ENCODE measurements at places on chromosomes 7 and 10. TPM values are rescaled to one million over a fixed set of nuclear protein-coding genes. Genes with fewer than 3 reads are reported as not detected.

DNA sequence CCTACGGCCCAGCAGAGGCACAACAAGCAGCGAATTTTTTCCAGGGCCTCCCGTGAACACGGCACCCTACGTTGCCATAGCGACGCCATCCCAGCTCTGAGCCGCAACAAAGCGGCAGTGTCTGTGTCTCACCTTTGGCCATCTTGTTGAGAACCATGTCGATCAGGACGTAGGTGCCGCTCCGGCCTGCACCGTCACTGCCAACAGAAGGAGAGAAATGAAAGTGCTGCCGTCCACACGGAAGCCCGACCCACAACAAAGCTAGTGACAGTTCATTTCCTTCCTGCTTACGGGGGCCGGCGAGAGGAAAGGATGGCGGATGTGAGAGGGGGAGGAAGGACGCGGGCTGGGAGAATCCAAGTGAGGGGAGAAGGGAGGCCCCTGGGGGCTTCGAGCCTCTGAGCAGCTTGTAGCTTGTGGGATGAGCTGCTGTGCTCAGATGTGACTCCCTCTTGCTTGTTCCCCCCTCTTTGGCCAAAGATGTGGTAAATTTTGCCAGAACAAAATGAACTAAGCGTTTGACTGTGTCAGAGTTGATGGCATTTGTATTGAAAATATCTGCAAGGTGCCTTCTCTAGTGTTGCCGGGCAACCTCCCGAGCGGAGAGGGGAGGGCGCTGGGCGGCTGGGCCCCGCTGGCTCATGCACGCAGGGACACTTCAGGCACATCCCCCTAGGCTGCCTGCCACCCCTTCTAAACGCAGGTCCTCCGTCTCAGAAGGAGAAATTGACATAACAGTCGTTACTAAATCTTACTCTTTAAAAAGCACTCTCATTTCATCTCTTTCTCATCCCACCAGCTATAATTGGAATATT is 232.2 kb downstream of the DNAJB6 start:
- peak; percentile 58 for DNase-seq

- peak; percentile 43 for DNase-seq
These were observed 50.0 kb downstream of the SRI start for GRCh38 chr7:88169717-88170320.

The ASB15 gene
- 10.2 TPM for polyA plus RNA-seq

- DNase-seq = no peak
These were observed 33.4 kb upstream of the HGF start for GRCh38 chr7:81803267-81803666.

- DNase-seq = no peak
These were observed 4.0 kb downstream of the SNCG start for GRCh38 chr10:86962136-86962980.

- DNase-seq = no peak
These were observed 18.5 kb downstream of the TMEM72 start for GRCh38 chr10:44929356-44930255.

DNA sequence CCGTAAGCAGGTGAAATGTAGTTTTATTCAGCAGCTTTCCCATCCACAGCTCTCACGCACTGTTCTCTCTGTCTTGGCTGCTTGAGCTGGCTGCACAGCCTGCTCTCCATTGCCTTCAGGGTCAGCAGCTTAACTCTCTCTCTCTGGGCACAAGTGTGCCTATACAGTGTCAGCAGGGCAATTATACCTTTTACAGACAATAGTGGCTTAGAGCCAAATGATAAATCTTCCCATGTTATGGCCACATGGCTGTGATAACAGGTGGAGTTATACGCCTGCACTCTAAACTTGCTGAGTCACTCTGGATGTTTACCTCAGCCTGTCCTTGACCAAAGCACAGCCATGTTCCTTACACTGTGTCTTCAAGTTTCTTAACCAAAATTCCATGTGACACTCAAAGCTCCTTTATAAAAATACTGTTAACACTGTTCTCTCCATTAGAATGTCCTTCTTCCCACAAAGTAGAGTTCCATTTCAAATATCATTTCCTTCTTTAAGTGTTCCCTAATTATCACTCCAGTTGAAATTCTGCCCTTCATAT is 6.1 kb downstream of the RNF133 start:
- DNase-seq = no peak

- no peak for DNase-seq
These were observed 36.6 kb upstream of the ZNRF2 start for GRCh38 chr7:30247541-30248401.

- peak; percentile 20 for DNase-seq
These were observed 236.2 kb downstream of the DNAJB9 start for GRCh38 chr7:108805808-108806397.

DNA sequence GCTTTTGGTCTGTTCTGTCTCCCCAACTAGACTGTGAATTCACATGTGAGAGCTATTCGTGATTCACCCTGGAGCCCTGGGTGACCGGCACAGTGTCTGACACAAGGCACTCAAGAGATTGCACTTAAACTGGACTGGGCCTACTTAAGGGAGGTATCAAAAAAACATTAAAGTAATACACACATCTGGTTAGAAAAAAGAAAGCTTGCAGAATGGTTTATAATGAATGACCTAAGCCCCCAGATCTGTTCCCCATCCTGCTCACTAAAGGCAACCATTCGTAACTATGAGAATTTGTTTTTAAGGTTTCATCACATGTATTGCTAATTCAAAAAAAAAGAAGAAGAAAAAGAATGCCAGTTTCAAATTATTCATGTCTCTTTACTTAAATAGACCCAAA is 74.5 kb downstream of the DGKI start:
- DNase-seq = no peak

GRCh38 chr10:73469579-73469978 is 26.2 kb downstream of the PPP3CB start:
- DNase-seq = no peak

GRCh38 chr7:66415659-66416265 is 210.6 kb downstream of the TPST1 start:
- DNase-seq = no peak

The NPM3 gene
- 60.6 TPM for polyA plus RNA-seq

DNA sequence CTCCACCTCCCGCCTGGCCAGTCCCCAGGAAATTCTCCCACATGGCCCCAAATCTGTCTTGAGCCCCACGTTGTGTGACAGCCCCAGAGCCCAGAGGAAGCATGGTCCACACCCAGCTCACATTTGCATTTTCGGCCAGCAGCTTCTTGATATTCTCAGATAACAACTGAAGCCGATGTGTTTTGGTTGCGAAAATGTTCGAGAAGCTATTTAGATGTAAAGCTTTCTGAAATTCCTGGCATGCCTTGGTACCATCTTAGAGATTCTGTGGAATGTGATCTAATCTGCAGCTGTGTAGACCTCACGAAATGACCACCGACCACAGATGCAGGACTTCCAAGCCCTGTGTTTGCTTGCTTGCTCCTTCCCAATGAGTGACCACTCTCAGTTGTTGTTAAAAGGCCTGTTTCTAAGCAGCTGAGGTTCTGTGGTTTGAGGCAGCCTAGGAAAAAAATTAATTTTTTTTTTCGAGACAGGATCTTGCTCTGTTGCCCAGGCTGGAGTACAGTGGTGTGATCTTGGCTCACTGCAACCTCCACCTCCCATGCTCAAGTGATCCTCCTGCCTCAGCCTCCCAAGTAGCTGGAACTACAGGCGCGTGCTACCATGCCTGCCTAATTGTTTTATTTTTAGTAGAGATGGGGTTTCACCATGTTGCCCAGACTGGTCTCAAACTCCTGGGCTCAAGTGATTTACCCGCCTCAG is 8.8 kb downstream of the SLC4A2 start:
- DNase-seq = no peak

The KRIT1 gene
- 25.4 TPM for polyA plus RNA-seq

- no peak for DNase-seq
These were observed 6.1 kb upstream of the RBM17 start for GRCh38 chr10:6082496-6083395.

The COL26A1 gene
- 0.69 TPM for polyA plus RNA-seq

The MAGI2 gene
- polyA plus RNA-seq = 5.1 TPM

The CHCHD3 gene
- 64.1 TPM for polyA plus RNA-seq

- no peak for DNase-seq
These were observed 2.5 kb upstream of the CYP26C1 start for GRCh38 chr10:93058139-93058538.

The PPP1R9A gene
- 14.5 TPM for polyA plus RNA-seq

- no peak for DNase-seq
These were observed 46.6 kb upstream of the ADRA2A start for GRCh38 chr10:111030042-111030750.

GRCh38 chr7:77538281-77539212 is 1.5 kb downstream of the PTPN12 start:
- DNase-seq = peak; percentile 88

The LIPM gene
- not detected for polyA plus RNA-seq

DNA sequence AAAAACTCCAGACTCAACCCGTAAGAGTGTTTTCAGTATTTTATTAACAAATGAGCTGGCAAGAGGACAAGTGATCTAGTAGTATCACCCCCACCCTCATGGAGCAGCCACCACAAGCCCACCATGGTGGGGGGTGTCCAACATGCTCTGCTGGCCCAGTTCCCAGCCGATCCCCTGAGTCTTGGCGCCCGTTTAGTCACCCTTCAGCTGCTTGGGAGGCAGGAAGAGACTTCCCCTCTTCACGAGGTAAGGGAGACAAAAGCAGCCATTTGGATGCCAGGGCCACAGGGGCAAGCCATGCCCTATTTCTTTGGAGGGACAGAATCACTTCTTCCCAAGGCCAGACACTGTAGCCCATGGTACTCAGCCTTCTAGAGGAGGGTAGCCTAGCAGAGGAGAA is 54.1 kb downstream of the NOD1 start:
- DNase-seq = no peak

The CADPS2 gene
- polyA plus RNA-seq = 7.7 TPM

The GPC2 gene
- polyA plus RNA-seq = 9.5 TPM

- DNase-seq = no peak
These were observed 2.0 kb downstream of the ZCWPW1 start for GRCh38 chr7:100426516-100426915.

The STOX1 gene
- polyA plus RNA-seq = 3.2 TPM

DNA sequence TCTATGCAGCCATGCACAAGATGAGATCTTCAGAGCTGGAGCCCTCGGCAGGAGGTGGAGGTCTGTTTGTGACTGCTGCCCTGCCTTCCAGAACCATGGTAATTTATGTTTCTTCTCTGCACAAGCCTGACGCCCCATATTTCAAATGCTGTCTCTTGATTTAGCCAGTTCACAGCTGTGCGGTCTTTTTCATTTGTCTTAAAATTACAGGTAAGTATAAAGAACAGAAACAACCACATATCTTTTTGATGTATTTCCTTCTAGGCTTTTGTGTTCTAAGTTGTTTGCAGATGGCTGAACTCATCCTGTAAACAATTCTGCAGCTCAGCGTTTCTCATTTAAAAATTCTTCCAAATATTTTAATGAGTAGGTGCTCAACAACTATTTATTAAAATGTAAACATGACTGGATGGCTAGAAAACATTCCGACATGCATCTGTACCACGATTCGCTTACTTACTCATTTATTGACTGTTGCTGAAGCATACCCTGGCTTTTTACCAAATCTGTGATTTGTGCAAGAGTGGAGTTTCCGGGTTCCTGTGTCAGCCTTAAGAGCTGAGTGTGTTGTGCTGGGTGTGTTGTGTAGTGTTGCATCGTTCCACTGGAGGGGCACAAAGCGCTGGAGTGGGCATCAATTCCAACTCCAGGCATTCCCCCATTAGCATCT is 58.9 kb downstream of the PIP4K2A start:
- DNase-seq = no peak

DNA sequence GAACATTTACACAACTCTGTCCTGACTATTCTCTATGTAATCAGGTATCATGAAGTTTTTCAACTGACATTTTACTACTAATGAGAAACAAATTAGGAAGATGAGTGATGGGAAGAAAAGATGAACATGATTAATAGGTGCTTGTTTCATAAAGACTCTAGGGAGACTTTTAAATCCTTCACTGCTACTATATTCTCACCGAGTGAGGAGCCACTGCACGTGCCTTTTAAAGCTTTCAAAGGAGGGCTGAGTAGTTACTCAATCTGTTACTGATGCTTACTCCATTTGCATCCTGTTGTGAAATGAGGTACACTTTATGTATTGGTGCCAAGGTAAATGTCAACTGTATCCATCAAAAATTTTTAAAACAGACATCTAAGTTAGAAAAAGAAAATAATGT is 1.3 kb upstream of the COMMD3 start:
- no peak for DNase-seq

Measured in muscle of arm (tissue), 14 donors.